ENCODE measurements at places on chromosomes 7 and 10.

DNA sequence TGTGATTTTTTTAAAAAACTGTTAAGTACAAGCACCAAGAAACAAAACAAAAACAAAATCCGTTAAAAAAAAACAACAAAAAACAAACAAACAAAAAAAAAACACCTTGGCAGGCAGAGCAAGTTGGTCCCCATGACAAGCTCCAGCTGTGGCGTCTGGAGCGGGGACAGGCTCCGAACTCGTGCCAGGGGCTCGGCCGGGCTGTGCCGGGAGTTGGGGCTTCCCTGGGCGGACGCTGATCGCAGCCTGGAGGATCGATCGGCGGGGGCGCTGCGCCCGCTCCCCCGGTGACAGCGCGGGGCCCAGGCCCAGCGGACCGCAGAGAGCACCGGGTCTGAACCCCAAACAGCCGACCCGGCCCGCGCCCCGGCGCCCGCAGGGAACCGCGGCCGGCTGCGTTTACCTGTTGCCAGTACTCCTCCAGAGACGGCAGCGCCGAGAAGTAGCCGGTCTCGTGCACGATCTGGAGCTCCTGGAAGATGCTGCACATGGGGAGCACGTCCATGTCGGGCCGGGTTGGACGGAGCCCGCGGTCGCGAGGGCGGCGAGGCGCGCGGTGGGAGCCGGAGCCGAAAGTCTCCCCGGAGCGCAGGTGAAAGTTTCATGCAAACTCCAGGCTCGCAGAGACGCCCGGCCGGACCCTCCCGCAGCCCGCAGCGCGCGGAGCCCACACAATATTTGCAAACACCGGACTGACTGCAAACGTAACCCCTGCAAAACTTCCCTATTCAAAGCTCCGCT, at the start of gene KLF6:
TSS of gene KLF6 (minus strand) at position 700 of the 741 bp plus-strand sequence. CDS start at position 505, 195 bp downstream.
- peaks cover 28% of the 10 kb centered on the region for H3K4me1 ChIP-seq
- peak; percentile 39 for DNase-seq
- H3K27me3 ChIP-seq = no peaks in the 10 kb centered on the region
- peaks cover 24% of the 10 kb centered on the region for H3K36me3 ChIP-seq

DNA sequence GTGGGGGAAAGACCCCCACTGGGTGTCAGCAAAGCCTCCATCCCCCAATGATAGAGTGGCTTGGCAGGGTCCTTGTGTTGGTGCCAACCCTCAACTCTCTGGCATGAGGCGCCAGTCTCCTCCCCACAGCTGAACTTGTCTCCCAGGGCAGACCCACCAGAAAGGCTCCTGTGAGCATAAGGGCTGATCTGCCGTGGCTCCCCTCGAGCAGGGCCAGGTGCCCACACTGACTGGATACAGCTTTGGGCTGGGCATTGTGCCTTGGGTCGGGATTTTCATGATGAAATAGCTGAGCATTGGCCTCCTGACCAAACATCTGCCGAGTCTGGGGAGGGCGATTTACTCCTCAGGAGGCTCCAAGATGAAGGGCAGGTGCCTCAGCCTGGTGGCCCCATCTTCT, 68.1 kb upstream of the NPTX2 start:
- DNase-seq = no peak
- no peak overlapping the region for H3K27ac ChIP-seq
- no peaks in the 10 kb centered on the region for H3K4me1 ChIP-seq
- H3K4me3 ChIP-seq = no peak overlapping the region
- H3K27me3 ChIP-seq = no peaks in the 10 kb centered on the region

DNA sequence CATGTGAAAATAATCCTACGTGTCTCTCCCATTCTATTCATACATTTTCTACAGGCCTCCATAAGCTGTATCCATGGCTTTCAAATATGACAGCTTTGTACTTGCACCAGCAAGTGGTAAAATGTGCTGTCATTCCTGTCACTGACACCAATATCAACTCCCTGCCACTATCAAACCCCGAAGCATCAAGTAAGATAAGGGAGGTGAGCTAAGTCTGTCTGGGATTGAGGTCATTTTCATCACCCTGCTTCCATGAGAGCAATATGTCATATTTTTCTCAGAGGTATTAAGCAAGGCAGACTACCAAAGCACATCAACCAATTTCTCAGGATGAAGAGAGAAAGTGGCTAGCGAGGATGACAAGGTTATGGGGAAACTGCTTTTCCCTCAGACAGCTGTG, 11.1 kb downstream of the GPR22 start:
- no peak overlapping the region for H3K27ac ChIP-seq
- H3K4me3 ChIP-seq = no peak overlapping the region
- H3K36me3 ChIP-seq = no peaks in the 10 kb centered on the region
- H3K27me3 ChIP-seq = no peaks in the 10 kb centered on the region
- DNase-seq = no peak
- H3K4me1 ChIP-seq = no peaks in the 10 kb centered on the region

DNA sequence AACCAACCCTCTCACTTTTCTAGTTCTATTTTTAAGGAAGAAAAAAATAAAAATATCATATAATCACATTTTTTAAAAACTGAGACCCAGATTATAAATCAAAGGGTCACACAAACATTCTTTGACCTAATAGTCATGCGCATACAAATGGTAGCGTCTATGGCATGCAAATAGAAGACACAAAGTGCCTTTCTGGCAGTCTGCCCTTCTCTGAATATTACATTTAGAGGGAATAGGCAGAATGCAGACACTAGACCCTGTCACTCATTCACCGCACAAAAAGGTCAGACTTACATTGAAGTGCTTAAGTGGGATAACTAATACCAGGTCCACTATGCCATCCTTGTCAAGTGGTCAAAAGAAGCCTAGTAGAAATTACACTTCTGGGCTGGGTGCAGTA, 26.5 kb upstream of the FHIP2A start:
- no peaks in the 10 kb centered on the region for H3K36me3 ChIP-seq
- H3K27ac ChIP-seq = no peak overlapping the region
- DNase-seq = no peak
- no peaks in the 10 kb centered on the region for H3K27me3 ChIP-seq
- no peak overlapping the region for H3K4me3 ChIP-seq

GRCh38 chr7:45217358-45217757, 59.8 kb downstream of the RAMP3 start:
- no peak overlapping the region for H3K27ac ChIP-seq
- no peaks in the 10 kb centered on the region for H3K4me1 ChIP-seq
- H3K27me3 ChIP-seq = no peaks in the 10 kb centered on the region
- no peak for DNase-seq

DNA sequence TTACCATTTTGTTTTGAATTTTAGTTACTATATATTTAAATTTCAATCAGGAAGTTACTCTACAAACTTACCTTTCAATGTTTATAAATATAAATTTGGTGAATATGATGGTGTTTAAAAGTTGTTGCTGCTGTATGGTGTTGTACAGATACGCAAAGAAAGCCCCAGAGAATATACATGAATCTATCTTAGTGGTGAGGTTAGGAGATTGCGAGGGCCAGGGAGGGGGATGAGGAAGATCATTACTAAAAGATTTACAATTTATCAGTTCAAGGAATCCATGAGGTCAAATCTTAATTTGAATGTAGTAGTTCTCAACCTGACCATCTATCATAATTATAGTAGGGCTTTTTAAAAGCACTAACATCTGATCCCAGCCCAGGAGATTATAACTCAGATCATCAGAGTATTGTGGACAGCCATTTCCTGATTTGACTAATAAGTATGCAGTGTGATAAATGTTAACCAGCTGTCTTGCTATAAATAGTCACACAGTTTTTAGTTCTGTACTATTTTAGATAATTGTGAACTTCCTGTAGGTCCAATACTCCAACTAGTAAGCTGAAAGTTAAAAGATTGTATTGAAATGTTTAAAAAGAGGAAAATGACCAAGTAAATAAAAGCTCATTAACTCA, 23.6 kb downstream of the FAM3C start:
- DNase-seq = no peak
- H3K4me3 ChIP-seq = no peak overlapping the region
- no peak overlapping the region for H3K27ac ChIP-seq
- H3K27me3 ChIP-seq = no peaks in the 10 kb centered on the region
- peaks cover 4% of the 10 kb centered on the region for H3K4me1 ChIP-seq

- no peak overlapping the region for H3K27ac ChIP-seq
- DNase-seq = no peak
- no peaks in the 10 kb centered on the region for H3K4me1 ChIP-seq
- no peak overlapping the region for H3K4me3 ChIP-seq
- H3K27me3 ChIP-seq = no peaks in the 10 kb centered on the region
These were observed 40.4 kb downstream of the IFIT5 start for GRCh38 chr10:89454561-89455347.

- H3K36me3 ChIP-seq = peaks cover 3% of the 10 kb centered on the region
- no peak overlapping the region for H3K27ac ChIP-seq
- no peak for DNase-seq
- no peak overlapping the region for H3K4me3 ChIP-seq
- H3K4me1 ChIP-seq = peaks cover 63% of the 10 kb centered on the region
- H3K27me3 ChIP-seq = no peaks in the 10 kb centered on the region
These were observed 16.3 kb downstream of the ELMO1 start for GRCh38 chr7:37432281-37432920.

GRCh38 chr7:14504134-14504533, 398.4 kb downstream of the DGKB start:
- no peaks in the 10 kb centered on the region for H3K4me1 ChIP-seq
- no peak overlapping the region for H3K4me3 ChIP-seq
- H3K27ac ChIP-seq = no peak overlapping the region
- no peak for DNase-seq
- H3K27me3 ChIP-seq = no peaks in the 10 kb centered on the region
- no peaks in the 10 kb centered on the region for H3K36me3 ChIP-seq

DNA sequence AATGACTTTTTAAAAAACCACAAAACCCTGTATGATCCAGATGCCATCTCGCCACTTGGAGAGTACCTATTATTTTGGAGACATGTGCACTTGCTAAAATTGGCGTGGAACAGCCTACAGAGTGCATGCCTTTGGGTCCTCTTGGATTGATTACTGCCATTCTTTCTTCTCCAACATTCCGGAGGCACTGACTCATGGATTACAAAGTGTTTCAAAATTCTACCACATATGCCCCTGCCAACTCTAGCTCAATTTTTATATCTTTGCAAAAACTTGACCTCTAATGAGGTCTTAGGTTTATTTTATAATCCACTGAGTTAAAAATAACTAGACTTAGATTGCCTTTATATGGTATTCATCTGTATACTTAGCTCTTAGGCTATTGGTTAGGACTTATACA, 55.8 kb upstream of the KIF5B start:
- no peak overlapping the region for H3K4me3 ChIP-seq
- H3K27me3 ChIP-seq = no peaks in the 10 kb centered on the region
- no peak overlapping the region for H3K27ac ChIP-seq
- no peak for DNase-seq

DNA sequence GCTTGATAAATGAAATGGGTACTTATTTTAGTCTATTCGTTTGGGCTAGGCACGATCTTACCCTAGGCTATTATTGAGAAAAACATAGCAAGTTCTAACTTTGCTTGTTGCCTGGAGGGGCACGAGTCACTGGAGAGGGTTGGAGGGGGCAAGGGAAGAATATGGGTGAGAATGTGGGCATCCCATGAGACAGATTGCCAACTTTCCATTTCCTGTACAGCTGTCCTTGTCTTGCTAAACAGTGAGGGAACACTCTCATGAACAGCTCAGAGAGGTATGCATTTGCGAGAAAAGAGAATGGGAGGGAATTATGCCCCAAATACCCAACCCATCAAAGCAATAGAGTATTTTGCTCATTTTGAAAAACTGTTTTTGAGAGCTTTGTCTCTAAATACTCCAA, 9.2 kb downstream of the CDHR3 start:
- no peak overlapping the region for H3K4me3 ChIP-seq
- no peak overlapping the region for H3K27ac ChIP-seq
- DNase-seq = no peak
- no peaks in the 10 kb centered on the region for H3K36me3 ChIP-seq
- H3K27me3 ChIP-seq = no peaks in the 10 kb centered on the region
- peaks cover 8% of the 10 kb centered on the region for H3K4me1 ChIP-seq

DNA sequence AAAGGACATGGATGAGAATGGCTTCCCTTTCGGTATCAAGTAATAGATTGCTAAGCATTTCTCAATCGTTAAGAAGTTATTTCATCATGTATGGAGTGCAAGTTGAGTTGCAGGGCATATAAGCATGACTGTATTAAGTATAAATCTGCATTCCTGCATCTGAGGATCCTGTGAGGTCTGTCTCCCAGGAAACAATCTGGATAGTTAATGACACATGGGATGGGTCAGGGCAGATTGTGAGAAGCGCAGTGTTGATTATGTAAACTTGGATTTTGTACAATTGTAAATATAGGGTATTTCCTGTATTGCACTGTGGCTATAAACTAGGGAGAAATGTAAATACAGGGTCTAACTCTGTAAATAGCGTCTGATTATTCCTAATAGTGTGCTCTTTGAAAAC, 102.6 kb downstream of the PLXDC2 start:
- no peak overlapping the region for H3K27ac ChIP-seq
- peaks cover 14% of the 10 kb centered on the region for H3K4me1 ChIP-seq
- no peak for DNase-seq
- H3K27me3 ChIP-seq = no peaks in the 10 kb centered on the region
- H3K4me3 ChIP-seq = no peak overlapping the region
- H3K36me3 ChIP-seq = no peaks in the 10 kb centered on the region

DNA sequence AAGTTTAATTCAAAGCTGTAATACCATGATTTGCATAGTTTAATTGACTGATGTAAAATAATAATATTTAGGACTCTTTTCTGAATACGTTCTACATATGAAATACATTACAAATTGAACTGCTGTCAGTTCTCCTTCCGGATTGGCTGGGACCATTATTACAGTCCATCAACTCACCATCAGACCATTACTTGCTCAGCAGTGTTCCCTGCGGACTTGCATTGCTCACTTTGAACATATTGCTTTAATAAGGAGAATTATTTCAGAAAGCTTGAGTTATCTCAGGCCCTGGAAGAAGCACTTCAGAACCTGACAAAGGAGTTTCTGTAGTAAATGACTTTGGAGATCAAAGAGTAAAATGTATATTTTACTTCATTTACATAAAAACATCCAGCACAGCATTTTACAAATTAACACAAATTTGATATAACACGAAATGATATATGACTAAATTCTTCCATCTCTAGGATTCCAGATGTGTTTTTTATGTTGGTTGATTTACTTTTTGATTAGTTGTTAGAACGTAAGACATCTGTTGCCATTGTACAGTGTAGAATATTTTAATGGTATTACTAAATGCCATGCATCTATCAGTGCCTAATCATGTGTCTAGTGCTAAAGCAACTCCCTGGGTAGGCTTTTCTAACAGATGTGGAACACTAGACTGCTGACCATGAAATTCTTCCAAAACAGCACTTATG, 418.5 kb upstream of the SEMA3A start:
- H3K4me1 ChIP-seq = no peaks in the 10 kb centered on the region
- DNase-seq = no peak
- no peaks in the 10 kb centered on the region for H3K27me3 ChIP-seq
- H3K27ac ChIP-seq = no peak overlapping the region

GRCh38 chr10:116197946-116198675, 74.9 kb downstream of the GFRA1 start:
- no peaks in the 10 kb centered on the region for H3K36me3 ChIP-seq
- H3K27me3 ChIP-seq = no peaks in the 10 kb centered on the region
- no peak overlapping the region for H3K27ac ChIP-seq
- no peak overlapping the region for H3K4me3 ChIP-seq
- DNase-seq = no peak
- no peaks in the 10 kb centered on the region for H3K4me1 ChIP-seq
